ENCODE measurements at places on chromosomes 6 and 20.

GRCh38 chr6:2378891-2379652 lies 133.7 kb upstream of the GMDS start:
- no peak for DNase-seq

- no peak for DNase-seq
Measured at GRCh38 chr20:46915575-46916257, 21.1 kb downstream of the EYA2 start.

DNA sequence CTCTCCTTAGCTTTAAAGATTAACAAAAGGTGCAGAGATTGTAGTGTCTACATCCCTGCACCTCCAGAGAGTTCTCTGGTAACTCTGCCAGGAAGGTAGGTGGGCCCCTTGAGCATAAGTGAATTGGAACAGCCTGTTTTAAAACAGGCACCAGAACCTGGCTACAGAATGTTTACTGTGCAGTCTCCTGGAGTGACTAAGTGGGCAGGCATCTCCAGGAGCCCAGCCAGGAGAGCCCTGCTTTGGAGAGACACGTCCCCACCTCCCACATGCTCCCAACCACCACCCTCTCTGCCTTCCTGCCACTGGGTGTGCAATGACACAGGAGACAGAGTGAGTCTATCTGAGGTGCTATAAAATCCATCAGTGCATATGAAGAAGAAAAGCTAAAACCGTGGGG lies 110.3 kb upstream of the EYA4 start:
- no peak for DNase-seq

DNA sequence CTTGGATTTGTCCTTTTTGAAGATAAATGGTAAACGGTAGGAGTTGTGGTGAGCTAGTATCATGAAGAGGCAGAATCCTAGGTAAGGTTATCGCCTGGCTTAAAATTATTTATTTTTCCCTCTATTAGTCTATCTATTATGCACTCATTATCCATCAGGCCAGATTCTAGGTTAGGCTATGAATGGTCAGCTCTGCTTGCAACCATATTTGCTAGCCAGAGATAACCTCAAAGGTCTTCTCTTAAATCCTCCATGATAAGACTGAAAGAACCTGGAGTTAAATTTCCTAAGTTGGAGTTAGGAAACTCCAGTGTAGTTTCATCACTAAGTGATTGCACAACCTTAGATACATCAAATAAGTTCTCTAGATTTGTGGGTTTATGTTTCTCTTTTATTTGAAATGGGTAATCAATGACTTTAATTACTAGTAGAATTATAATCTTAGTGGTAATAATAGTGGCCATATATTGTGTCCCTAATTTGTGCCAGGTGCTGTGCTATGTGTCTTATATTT lies 302.1 kb upstream of the RUNX2 start:
- DNase-seq: no peak

- DNase-seq: no peak
Measured at GRCh38 chr20:6169251-6169650, 46.4 kb upstream of the FERMT1 start.

- DNase-seq: no peak
Measured at GRCh38 chr6:75747152-75747992, 1.7 kb upstream of the MYO6 start.

DNA sequence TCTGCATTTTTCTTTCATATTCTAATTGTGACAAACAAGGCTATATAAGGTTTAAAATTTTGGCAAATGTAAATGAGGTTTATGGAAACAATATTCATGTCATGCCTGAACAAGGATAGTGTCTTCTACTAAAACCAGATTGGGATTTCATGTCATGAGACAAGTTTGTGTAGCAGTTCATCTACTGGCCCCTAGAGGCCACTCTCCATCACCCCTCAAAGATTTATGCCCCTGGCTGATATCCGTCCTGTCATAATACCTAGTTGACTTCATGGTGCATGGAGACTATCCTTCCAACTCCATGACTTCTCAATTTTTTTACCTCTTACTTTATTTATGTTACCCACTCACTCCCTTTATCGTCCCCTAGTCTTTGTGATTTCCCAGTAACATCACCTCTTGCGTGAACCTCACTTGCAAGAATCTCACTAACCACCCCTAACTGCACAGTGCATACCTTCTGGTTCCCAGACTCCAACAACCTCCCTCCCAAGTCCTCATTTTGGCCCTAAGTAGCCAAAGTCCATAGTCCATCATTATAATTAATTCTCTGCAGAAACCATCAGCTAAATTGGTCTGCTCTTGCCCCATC lies 179.8 kb downstream of the TASP1 start:
- DNase-seq: peak; percentile 33

- no peak for DNase-seq
Measured at GRCh38 chr6:169832247-169832948, 81.0 kb downstream of the ERMARD start.

DNA sequence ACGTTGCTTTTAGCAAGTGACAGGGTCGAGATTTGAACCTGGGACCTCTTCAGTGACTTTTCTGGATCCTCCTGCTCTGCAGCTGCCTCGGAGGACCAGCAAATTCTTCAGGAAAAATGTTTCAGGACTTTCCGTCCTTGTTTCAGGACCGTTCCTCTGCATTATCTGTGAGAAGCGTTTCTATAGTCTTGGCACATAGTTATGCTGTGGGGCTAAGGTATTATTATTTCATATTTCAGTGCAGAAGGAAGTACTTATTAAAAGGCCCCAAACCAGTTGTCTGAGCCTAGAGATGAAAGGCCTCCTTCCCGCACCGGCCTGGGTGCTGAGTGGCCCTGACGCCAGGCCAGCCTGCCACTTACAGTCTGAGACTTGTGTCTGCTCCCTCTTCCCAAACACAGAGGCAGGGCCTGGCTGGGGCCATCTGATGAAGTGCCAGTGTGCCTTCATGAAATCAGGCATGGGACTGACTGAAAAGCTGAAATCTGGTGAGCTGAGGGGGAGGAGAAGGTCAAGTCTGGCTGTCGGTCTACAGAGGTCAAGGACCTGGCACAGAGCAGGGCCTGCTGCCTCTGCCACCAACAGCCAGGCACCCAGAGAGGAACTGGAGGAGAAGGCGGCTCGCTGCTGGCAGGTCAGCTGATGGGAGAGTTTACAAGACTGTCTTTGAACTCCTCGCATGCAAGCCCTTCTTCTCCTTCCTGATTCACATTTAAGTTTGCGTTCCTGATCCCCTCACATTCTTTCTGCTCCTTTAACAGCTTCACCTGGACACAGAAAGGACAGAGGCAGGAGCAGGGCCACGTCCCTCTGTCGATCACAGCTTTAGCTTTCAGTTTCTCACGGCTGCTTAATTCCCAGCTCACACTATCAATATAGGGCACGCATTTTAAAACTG lies 8.9 kb upstream of the QKI start:
- DNase-seq: peak; percentile 51

- DNase-seq: no peak
Measured at GRCh38 chr6:86516087-86516486, 421.2 kb upstream of the HTR1E start.

- DNase-seq: no peak
Measured at GRCh38 chr6:47809873-47810272, 28.0 kb downstream of the OPN5 start.

- no peak for DNase-seq
Measured at GRCh38 chr6:63637865-63638445, 2.4 kb downstream of the PHF3 start.
